ENCODE measurements at places on chromosomes 1 and 21.
A peak's percentile ranks its signal among the peaks of the same experiment; 100 is the strongest.

DNA sequence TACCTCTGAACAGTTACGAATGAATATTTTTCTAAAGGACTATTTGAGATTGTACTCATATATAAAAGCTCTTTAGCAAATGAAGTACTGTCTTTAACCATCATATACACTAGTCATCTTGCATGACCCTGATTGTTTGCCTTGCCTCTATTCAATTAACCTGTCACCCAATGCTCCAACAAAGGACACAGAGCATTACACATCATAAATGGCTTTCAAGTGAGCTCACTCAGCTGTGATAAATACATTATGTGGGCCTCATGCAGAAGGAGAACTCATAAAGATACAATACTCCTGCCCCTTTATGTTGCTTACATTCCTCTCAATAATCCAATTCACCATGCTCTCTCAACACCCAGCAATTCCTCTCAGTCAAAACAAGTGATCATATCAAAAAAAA is 993.0 kb upstream of the PRMT6 start:
- DNase-seq, result no peak

- DNase-seq, result no peak
These were observed 17.5 kb upstream of the IGFN1 start for GRCh38 chr1:201172999-201173610.

DNA sequence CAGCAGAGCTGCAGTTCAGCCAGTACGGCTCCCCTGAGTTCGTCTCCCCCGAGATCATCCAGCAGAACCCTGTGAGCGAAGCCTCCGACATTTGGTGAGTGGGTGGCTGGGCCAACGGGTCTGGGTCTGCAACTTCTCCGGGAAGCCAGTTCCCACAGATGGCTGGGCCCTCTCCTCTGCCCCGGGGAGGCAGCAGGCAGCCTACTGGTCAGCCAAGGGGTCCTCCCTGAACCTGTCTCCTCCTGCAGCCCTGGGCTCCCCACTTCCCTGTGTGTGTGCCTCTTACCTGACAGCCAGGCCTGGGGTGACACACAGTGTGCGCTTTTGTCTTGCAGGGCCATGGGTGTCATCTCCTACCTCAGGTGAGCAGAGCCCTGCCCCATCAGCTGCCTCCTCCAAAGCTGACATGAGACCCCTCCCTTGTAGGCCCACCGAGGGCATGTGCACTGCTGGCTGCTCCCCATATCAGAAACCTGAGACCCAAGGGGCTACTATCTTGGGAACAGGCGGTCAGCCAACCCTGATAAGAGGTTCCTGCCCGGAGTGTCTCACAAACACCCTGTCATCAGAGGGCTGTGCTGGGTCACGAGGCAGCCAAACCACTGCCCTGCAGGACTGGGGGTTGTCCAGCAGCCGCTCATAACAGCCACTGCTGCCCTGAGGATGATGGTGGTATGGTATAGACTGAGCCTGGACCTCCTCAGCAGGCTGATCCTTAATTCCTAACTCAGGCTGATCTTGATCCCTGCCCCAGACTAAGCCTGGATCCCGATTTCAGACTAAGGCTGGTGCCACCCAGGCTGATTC is 37.6 kb downstream of the TRIM11 start:
- DNase-seq, result no peak

DNA sequence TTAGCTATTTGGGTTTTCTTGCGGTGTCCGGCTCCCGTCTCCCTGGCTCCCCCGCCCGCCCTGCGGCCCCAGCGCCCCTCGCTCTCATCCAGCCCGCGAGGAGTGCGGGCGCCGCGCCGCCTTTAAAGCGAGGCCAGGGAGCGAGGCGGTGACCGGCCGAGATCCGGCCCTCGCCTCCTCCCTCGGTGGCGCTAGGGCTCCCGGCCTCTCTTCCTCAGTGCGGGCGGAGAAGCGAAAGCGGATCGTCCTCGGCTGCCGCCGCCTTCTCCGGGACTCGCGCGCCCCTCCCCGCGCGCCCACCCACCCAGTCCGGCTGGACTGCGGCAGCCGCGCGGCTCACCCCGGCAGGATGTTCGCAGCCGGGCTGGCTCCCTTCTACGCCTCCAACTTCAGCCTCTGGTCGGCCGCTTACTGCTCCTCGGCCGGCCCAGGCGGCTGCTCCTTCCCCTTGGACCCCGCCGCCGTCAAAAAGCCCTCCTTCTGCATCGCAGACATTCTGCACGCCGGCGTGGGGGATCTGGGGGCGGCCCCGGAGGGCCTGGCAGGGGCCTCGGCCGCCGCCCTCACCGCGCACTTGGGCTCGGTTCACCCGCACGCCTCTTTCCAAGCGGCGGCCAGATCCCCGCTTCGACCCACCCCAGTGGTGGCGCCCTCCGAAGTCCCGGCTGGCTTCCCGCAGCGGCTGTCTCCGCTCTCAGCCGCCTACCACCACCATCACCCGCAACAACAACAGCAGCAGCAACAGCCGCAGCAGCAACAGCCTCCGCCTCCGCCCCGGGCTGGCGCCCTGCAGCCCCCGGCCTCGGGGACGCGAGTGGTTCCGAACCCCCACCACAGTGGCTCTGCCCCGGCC is 492 bp downstream of the HLX start:
- peak; percentile 69 for DNase-seq

- peak; percentile 83 for DNase-seq
These were observed 83.2 kb downstream of the TM2D1 start for GRCh38 chr1:61641578-61642336.

DNA sequence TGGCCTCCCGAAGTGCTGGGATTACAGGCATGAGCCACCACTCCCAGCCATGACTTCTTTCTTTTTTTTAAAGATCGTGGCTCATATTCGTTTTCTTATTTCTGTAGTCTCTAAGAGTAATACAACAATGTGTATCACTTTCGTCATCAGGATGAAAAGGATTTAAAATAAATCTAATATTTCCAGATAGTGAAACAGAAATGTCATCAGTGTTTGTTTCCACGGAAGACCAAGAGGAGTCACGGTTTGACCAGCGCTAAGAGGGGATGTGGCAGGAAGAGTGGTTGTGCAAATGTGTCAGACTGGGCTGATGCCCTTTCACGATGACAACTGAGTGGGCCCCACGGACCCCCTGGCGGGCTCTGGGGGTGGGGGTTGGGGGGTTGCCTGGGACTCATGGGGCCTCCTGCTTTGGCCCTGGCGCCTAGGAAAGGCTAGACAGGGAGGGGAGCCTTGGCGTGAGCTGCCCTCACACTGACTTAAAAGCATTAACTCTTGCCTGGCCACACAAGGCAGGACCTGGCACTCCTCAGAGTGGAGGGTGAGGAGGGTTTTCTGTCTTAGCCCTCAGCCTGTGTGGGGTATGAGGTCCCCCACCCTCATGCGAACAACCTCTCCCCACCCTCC is 8.4 kb downstream of the SOX13 start:
- peak; percentile 61 for DNase-seq

- no peak for DNase-seq
These were observed 98.9 kb downstream of the LYST start for GRCh38 chr1:235767795-235768194.

DNA sequence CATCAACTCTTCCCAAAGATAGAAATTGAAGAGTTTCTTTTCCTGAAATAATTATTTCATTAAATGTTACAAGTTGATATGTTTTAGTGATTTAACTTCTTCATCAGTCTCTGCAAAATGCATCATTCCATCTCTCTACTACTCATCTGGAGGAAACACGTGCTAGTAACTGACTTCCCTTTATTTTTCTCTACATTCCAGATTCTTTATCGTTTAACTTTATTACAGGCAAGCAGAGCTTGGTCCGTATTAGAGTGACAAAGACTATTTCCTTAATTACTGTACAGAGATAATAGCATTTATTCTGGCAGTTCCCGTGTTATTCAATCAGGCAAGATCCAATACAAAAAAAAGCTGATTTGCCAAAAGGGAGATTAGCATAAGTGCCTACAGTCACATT is 88.6 kb downstream of the TM2D1 start:
- DNase-seq, result no peak

DNA sequence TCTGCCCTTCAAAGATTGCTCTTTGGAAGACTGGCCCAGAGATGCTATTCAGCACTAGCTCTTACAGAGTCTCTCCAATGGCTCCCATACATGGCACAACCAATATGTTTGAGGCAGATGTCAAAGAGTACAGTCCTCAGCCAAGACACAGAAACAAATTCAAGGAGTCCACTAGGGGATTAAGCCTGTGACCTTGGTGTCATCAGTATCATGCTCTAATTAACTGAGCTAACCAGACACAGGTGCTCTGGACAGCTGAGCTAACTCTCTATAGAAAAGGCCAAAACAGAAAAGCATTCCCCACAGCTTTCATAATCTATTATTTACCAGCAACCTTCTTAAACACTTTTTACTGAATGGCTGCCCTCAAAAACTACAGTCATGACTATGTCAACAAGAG is 666.0 kb upstream of the PLXNA2 start:
- no peak for DNase-seq

DNA sequence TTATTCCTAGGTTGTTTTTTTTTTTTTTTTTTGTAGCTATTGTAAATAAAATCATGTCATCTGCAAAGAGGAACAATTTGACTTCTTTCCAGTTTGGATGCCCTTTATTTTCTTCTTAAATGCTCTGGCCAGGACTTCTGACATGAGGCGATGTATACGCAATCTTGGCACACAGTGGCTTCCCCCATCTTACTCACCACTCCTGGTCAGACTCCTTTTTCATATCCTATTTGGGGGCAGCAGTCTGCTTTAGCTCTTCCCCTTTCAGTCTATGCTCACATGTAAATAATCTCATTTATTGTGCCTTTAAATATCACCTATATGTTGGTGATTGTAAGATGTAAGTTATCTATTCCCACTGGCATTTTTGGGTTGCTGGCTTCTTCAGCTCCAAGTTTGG is 56.1 kb downstream of the SLAMF6 start:
- DNase-seq, result no peak

GRCh38 chr1:17568014-17568900 is 28.8 kb downstream of the ARHGEF10L start:
- DNase-seq, result no peak

- no peak for DNase-seq
These were observed 135.0 kb downstream of the PTPN14 start for GRCh38 chr1:214416417-214416816.

DNA sequence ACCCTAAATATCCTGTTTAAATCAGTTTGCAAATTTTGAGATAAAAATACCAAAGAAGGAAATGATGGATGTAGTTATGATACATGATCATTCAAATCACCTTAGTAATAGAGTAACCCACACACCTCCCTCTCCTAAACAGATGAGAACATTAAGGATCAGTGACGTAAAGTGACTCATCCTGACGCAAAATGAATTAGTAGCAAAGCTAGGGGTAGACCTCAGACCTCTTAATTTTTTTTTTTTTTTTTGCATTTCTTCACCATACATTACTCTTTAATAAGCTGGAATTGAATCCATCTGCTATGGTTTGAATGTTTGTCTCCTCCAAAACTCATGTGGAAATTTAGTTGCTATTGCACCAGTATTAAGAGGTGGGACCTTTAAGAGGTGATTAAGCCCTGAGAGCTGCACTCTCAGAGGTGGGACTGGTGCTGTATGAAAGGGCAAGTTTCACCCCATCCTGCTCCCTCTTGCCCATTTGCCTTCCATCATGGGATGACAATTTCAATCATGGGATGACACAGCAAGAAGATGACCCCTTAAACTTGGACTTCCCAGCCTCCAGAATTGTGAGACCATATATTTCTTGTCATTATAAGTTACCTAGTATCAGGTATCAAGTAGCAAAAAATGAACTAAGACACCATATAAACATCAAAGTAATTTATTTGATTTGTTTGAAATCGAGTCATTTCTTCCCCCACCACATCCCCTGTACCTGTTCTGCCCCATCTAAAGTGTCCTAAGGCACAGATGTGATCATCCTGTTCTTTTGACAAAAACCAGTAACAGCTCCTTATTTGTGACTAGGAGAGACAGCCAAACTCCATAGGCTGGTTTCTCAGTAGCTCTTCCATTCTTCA is 114.6 kb upstream of the DUSP10 start:
- no peak for DNase-seq

- DNase-seq, result no peak
These were observed 2.9 kb downstream of the KCNJ10 start for GRCh38 chr1:160066829-160067745.

DNA sequence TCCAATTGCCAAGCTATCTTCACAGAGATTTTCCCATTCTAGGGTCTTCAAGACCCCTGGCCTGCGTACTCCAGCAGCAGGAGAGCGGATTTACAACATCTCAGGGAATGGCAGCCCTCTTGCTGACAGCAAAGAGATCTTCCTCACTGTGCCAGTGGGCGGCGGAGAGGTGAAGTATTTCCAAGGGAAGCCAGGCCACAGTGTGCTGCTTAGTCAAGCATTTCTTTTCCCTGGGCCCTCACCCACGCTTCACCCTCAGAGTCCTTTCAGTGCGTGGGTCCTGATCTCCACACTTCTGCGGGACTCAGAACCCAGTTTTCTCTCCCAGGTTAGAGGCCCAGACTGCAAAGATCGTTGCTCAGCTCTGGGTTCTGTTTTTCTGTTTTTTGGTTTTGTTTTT is 13.1 kb downstream of the CDCA8 start:
- no peak for DNase-seq

GRCh38 chr1:156904187-156904959 is 10.9 kb downstream of the PEAR1 start:
- DNase-seq, result no peak

GRCh38 chr1:94351481-94351880 is 66.7 kb upstream of the ABCD3 start:
- DNase-seq, result no peak

GRCh38 chr1:205652984-205653383 is 21.2 kb upstream of the ELK4 start:
- no peak for DNase-seq

DNA sequence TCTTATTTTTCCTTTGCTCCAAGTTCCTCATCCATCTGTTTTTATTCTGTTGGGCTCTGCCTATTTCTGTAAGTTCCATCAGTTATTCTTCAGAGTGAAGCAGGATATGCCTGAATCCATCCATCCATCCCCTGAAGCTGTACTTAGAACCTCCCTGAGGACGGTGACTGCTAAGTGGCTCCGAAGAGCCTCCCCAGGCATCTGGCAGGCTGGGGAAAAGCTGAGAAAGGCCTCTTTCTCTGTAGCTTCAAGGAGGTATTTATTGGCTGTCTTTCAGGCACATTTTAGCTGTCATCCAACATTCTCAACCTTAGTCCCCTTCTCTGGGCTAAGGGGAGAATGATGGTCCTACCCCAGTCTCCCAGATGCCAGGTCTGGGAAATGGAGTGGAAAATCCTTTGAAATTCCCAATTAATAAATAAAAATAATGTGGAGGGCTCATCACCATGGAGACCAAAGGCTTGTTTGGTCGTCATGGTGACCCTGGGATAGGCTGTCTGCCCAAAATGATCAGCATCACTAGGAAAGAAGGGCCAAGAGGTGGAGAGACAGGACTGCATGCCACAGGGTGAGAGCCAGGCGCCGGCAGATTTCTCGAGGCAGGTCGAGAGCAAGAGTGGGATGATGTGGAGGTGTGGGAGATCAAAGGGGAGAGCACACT is 82.0 kb downstream of the UBIAD1 start:
- peak; percentile 64 for DNase-seq

GRCh38 chr1:80961464-80962190 is 839.1 kb upstream of the ADGRL2 start:
- DNase-seq, result no peak

DNA sequence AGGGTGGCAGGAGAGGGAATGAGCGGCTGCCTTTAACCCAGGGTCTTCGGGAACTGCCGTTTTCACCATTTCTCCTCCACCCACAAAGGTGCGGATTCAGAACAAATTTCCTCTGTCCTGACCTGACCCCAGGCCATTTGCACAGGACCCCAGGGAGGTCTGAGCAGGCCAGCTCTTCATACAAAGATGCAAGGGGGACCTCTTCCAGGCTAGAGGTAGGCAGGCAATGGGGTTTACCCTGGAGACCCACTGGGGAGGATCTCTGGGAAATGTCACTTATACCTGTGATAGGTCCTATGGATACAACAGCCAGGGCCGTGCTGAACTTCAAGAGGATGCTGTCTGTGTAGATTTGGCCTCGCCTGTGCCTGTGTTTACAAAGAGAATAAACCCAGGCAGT is 89.7 kb upstream of the VAMP3 start:
- no peak for DNase-seq

All from ecto neural progenitor cell (in vitro differentiated cells).